ENCODE measurements at places on chromosomes 4 and X.

DNA sequence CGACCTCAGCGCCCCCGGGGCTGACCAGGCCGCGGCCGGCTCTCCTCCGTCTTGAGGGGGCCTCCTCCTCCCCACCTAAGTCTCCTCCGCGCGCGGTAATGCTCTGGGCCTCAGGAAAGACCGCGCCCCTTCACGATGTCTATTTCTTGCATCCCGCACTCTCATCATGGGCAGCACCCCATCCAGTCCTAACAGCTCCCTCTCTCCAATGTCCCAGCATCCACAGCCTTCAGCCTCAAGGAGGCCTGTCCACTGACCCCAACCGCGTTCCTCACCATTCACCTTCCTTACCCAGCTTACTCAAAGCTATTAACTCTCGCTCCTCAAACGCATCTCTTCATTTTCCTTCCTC, 77.5 kb downstream of the MAGED4 start:
- no peak for DNase-seq

DNA sequence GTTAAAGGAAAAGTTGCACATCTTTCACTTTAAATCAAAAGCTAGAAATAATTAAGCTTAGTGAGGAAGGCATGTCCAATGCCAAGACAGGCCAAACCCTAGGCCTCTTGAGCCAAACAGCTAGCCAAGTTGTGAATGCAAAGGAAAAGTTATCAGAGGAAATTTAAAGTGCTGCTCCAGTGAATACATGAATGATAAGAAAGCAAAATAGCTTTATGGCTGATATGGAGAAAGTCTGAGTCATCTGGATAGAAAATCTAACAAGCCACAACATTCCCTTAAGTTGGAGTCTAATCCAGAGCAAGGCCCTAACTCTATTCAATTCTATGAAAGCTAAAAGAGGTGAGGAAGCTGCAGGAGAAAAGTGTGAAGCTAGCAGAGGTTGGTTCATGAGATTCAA, 23.8 kb downstream of the NPFFR2 start:
- DNase-seq = no peak

DNA sequence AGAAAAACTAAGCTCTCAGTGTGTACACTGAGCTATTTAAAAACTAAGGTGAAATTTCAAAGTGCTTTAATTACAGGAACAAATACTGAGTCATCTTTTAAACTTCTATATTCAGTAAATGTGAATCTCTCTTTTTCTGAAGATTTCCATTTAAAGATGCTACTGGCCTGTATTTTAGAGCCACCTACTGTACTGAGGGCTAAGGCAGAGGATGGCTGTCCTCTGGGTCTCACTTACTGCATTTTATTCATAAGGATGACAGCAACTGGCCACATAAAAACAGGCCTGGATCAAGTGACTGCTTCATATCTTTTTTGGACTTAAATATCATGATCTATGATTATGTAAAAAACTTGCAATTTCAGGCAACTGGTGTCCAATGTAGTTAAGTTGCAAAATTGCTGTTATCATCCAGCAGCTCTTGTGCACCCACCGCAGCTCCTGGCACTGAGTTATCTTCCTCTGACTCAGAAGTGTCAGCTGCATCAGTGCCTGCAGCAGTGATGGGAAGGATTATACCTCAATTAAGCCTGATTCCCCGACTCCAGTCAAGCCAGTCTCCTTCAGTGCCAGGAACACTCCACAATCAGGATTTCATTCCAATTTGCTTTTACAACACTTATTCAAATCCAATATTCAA, 1073.7 kb downstream of the PDHA2 start:
- no peak for DNase-seq

DNA sequence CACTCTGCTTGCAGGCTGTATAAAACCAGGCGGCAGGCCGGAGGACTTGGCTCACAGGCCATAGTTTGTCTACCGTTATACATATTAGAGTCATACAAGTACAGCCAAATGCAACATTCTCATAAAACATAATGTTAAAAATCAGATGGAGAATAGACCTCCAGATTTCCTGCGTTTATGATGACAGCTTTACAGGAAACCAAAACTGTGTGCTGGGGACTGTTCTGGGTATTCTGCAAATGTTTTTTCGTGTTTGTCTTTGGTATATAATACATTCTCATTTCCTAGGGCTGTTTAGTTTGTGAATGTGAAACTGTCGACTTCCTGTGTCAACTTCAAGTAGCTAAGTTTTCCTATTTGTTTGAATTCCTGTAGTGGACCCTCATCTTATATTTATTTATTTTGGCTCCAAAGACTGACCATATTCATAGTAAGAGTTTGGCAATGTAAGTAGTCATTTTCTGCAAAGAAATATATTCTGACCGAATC, 79.5 kb upstream of the FAM9C start:
- DNase-seq = no peak

DNA sequence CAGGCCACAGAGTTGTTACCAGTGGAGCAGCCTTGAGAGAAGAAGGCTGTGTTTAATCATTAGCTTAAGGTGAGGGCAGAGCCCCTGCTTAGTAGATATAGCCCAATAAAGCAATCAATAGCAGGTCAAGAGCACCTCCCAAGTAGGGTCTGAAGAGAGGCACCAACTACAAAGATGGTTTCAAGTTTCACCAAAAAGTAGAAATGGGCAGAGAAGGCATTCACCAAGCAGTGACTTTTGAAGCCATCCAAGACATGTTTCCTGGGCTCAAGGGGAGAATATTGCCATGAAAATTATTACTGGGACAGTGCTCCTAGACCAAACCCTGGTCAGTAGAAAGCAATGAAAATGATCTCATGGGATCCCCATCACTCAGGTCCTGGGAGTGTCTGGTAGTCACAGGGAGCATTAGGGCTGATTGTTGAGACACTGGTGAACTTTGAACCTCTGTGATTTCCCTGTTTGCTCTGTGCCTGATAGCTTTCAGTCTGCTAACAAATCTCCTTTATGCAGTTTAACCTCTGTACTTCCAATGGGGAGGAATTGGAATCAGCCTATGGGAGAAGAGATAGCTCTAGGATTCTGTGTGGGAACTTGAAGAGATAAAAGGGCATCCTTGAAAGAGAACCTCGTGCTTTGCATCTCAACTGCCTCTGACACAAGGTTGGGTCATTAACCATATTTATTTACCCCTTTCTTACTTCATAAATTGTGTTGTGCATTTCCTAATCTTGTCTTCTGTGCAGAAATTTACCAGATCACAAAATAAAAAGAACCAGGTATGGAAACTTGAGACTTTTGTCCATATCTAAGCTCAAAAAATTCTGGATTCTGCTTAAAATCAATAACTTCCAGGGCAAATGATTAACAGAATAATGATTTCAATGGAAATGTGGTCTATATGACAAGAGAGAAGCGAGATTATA, 9.3 kb upstream of the OTC start:
- DNase-seq = no peak

- DNase-seq = no peak
Measured at GRCh38 chr4:151644622-151645021, 116.2 kb downstream of the GATB start.

GRCh38 chr4:107900067-107900466, 31.3 kb upstream of the CYP2U1 start:
- no peak for DNase-seq

GRCh38 chr4:176571206-176571605, 221.5 kb downstream of the VEGFC start:
- no peak for DNase-seq

DNA sequence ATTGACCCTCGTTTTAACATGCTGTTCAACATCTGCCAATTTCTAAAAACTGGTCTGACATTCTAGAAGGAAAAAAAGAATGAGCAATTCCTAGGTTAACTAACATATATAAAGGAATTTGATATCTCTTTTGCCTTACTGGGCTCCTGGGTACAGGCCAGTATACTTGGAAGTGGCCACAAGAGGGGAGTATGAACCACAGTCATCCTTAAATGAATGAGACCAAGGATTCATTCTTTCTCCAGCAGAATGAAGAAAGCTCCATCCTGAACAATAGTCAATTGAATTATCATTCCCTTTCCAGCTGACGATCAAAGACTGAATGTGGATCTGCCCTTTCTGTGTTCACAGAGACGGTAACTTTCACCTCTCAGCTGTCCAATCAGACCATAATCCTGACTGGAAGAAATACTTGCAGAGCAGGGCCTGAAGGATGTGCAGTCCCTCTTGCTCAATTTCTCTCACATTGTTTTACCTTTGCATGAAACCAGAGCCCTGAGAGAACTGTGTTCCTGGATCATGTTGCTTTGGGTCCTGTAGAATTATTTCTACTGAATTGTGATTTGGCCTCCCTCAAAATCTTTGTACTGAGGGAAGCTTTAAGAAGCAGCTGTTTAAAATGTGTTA, 14.8 kb upstream of the SPARCL1 start:
- DNase-seq = no peak

GRCh38 chrX:130098210-130098552, 12.1 kb downstream of the ELF4 start:
- DNase-seq = no peak

DNA sequence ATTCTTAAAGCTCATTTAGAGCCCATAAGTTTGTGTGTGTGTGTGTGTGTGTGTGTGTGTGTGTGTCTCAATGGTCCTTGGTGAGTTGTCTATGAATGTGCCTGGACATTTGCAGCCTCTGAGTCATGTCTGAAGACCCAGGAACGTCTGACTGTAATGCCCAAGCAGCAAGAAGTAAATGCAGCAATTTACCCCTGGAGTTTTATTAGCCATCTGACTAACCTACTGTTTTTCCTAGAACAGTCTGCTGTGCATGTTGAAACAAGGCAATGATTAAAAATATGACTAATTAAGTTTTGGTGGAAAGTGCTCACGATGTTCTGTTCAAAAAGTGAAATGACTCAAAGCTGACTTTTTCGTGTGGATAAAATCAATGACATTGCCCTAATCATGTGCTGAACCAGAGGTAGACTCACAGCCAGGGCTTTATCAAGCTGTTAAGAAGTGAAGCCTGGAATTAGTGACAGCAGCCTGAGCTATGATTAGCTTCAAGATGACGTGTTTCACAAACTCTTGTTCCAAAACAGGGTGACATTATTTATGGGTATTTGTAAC, 201.6 kb downstream of the CPE start:
- no peak for DNase-seq

All from stimulated activated CD4-positive, alpha-beta T cell treated with anti-CD3 and anti-CD28 coated beads, TNF-alpha, amount 100 ng/mL, for 24 hours (primary cell).